AG10803 (cell line): ENCODE measurements at places on chromosomes 2 and 18.

DNA sequence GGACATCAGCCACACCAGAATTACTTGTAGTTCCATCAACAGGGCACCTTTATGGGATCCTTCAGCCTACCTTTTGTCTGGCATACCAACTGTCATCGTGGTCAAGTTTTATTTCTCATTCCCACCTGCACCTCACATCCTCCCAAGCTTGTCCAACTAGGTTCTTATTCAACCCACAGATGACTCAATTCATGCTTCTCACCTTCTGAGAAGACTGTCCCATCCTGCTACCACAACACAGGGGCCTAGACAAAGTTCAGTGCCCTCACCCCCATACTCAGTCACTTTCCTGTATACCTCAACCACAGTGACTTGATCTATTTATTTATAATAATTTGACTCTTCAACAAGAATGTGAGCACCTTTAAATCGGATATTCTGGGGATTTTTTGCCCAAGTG lies 114.4 kb upstream of the ACVR1C start:
- DNase-seq, result no peak

DNA sequence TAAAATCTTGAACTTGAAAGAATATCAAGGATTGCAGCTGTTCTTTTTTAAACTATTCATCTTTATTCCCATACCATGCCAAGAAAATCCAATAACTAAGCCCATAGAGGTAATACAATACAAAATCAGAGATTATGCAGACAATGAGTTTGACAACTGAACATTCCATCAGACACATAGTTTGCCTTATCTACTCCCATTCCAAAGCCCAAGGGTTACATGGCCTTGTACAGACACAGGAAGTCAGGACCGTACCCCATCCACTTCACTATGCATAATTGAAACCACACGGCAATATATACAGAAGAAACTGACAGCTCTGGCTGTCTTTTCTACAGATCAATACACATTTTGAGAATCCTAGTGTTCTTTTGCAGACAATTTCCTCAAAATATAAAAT lies 181.3 kb downstream of the TMX3 start:
- DNase-seq, result no peak

GRCh38 chr18:43175257-43175656 lies 59.8 kb upstream of the RIT2 start:
- DNase-seq, result no peak

DNA sequence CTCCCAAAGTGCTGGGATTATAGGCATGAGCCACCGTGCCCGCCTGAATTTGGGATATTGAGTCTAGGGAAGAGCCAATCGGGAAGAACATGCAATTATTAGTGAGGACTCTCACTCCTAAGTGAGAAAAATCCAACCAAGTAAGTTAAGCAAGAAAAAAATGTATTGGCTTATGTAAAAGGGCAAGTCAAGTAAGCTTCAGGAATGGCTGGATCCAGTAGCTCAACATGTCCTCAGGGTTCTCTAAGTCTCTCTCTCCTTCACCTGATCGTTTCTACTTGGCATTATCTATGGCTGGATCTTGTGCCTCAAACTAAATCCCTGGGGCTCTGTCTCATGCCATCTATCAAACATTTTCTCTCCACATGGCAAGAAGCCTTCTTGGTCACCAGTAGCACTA lies 16.1 kb upstream of the CIB4 start:
- no peak for DNase-seq

GRCh38 chr2:154589514-154589913 lies 109.0 kb upstream of the KCNJ3 start:
- DNase-seq, result no peak

DNA sequence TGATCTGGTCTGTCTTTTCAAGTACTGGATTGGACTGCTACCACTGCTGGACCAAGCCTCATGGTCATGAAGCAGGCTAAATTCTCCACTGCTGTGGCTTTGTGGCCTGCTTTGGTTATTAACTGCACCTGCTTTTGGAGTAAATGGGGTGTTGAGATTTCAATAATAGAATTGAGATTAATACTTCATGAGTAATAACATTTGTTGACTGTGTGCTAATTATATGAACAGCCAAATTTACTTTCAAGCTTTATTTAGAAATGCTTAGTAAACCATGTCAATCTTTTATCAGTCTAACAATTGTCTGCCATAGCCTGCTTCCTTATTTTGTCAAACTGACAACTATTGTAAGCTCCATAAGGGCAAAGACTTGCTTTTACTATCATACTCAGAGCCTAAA lies 27.4 kb upstream of the MTIF2 start:
- no peak for DNase-seq
